ENCODE measurements at places on chromosomes 11 and 22.

GRCh38 chr11:70030412-70030811 is 47.7 kb upstream of the ANO1 start:
- no peak for DNase-seq

DNA sequence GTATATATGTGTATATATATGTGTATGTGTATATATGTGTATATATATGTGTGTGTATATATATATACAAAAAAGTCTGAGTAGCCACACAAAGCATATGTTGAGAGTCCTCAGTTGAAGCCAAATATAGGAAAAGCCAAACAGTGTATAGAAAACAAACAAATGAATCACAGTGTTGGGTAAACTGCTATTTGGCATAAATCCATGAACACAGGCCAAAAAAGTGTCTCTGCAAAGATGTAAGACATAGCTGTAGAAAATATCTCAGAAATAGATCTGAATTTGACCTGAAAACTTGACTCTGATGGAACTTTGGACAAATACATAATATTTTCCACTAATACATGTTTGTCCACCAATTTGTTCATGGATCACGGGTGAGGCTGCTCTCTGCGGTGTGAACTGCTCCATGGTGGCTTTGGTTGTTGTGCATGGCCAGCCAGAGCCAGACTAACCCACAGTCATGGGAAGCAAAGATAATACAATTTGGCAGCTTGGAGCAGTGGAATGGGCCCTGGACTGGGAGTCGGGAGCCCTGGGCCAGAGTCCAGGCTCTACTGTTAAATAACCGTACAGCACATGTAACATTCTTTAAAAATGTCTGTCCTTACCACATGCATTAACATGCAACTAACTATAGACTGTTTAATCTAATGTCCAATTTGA is 76.9 kb upstream of the EED start:
- no peak for DNase-seq

DNA sequence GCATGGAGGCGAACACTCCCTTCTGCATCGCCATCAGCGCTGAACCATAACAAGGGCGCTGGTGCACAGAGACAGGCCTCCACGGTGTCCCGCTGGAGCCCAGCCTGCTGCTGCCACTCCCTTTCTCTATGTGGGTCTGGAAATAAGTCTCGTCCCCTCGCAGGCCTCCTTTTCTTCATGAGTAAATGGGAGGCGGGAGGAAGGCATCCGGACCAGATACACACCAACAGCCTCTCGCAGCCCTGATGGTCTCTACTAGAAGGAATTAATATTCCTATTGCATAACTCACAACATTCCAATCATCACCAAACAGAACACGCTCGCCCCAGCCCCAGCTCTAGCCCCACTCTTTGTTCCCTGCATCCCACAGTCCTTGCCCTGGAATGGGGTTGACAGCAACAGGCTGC is 14.9 kb downstream of the RASD2 start:
- DNase-seq: no peak

DNA sequence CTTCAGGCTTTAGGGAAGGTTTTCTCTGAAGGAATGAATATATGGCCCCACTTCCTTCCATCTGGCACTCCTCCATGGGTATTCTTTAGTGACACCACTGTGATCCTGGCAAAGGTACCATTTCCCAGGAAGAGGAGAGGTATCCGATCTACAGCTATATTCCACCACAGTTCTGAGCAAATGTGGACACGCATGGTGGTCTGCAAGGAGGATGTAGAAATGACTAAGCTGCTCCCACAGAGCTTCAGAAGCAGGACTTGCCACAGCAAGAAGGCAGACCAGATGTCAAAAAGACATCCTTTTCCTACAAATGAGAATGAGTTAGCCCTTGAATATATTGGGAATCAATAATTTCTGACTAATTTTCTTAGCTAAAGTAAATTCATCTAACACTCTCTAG is 45.5 kb downstream of the ARFGAP2 start:
- no peak for DNase-seq

DNA sequence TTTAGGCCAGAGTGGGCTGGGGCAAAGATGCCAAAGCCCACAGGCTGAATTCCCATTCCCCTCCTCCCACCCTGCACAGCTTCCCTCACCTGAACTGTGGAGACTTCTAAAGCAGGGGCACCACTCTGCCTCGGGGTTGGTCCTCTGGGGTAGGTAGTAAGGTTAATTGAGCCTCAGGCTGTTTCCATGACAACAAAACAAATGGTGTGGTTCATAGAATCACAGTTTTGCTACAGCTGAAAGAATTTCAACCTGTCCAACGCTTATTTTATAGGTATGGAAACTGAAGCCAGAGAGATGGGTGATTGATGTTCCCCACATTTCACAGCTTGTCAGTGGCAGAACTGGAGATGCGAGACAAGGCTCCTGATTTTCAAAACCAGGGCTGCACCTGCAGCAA is 109.5 kb downstream of the SNX19 start:
- no peak for DNase-seq

- no peak for DNase-seq
Measured at GRCh38 chr11:27392278-27393114, 29.5 kb upstream of the CCDC34 start.

- DNase-seq: no peak
Measured at GRCh38 chr22:20980523-20980922, 1.6 kb upstream of the LZTR1 start.

- no peak for DNase-seq
Measured at GRCh38 chr11:108698844-108699642, 34.2 kb downstream of the DDX10 start.

- no peak for DNase-seq
Measured at GRCh38 chr11:42065199-42065598, 605.7 kb upstream of the LRRC4C start.

GRCh38 chr11:126924376-126925040 is 76.1 kb downstream of the KIRREL3 start:
- DNase-seq: no peak

GRCh38 chr22:44543362-44543761 is 45.3 kb upstream of the RTL6 start:
- DNase-seq: no peak

DNA sequence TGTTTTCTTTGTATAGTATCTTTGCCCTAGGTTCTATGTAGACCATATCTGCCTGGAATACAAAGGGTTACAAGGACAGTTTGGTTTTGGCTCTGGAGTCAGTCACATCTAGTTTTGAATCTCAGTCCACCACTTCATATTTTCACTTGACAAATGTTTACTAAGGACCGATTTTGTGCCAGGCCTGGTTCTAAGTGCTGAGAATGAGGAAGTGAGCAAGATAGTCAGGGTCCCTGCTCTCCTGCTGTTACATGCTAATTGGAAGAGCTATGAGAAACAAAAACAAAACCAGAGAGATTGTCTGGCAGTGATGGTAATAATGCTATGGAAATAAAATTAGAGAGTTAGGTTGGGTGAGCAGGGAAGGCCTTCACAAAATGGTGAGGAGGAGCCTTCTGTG is 66.1 kb upstream of the ARHGAP20 start:
- no peak for DNase-seq

DNA sequence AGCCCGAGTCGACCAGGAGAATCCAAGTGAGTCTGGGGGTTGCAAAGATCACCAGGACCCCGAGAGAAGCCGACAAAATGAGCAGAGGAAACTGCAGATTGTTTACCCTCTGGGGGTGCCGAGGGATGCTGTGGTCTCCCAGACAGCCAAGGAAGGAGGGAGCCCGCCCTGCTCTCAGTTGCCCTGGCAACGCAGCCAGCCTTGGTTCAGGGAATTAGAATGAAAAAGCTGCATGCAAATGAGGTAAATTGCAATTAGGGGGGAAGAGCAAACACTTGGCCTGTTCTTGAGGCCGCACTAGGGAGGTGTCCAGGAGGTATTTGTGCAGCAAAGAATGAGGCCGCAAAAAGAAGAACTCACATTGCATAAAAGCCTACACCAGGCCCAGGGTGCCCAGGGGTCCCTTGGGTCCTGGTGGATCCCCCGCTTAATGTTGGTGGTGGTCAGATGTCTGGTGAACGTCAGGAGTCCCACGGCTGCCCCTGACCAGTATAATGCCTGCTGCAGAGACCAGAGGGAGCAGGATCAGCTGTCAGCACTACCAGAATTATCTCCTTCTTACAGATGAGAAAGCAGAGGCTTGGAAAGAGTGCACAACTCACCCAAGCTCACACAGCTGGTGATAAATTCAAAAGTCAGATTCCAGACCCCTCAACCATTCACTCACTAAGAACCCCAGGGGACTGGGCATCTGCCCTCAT is 40.3 kb upstream of the ATXN10 start:
- DNase-seq: no peak

All from NK-92 treated with Interleukin-12 subunit alpha and Interleukin-12 subunit beta, amount 100 ng/mL, for 24 hours (cell line).